ENCODE measurements at places on chromosomes 2 and 18.

DNA sequence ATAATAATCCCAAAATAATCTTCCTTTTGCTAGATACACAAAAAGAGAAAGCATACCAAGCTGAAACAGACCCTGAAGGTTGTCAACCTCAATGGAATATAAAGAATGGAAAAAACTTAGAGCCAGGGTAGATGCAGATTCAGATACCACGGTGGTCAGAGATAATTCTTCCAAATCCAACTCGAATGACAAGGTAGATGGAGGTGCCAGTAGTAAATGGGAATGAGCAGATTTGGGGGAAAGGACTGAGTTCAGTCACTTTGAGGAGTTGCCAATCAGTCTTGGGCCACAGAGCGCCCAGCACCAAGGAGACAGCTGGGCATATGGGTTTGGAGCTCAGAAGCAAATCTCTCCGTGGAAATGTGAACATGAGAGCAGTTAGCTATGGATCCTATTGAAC, 3.4 kb upstream of the CHMP1B start:
- DNase-seq, result no peak

DNA sequence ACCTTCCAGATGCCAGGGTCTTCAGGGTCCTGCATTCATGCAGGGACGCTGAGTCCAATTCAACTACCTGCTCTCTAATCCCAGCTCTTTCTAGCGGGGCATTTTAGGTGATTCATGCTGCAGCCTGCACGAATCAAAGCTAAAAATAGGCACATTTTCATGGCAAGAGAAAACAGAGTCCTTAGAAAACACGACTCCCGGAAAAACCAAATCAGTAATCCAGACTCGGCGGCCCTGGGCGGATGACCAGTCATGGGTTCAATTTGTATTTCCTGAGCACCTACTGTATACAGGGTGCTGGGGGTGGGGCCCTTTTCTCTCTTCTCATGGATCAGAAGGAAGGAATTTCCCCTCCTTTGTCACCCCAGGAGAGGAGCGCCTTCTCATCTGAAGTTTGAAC, 64.4 kb downstream of the LONRF2 start:
- DNase-seq, result no peak

GRCh38 chr2:21095178-21095577, 28.6 kb upstream of the TDRD15 start:
- DNase-seq, result no peak

GRCh38 chr2:119010336-119010735, 68.3 kb downstream of the MARCO start:
- no peak for DNase-seq

DNA sequence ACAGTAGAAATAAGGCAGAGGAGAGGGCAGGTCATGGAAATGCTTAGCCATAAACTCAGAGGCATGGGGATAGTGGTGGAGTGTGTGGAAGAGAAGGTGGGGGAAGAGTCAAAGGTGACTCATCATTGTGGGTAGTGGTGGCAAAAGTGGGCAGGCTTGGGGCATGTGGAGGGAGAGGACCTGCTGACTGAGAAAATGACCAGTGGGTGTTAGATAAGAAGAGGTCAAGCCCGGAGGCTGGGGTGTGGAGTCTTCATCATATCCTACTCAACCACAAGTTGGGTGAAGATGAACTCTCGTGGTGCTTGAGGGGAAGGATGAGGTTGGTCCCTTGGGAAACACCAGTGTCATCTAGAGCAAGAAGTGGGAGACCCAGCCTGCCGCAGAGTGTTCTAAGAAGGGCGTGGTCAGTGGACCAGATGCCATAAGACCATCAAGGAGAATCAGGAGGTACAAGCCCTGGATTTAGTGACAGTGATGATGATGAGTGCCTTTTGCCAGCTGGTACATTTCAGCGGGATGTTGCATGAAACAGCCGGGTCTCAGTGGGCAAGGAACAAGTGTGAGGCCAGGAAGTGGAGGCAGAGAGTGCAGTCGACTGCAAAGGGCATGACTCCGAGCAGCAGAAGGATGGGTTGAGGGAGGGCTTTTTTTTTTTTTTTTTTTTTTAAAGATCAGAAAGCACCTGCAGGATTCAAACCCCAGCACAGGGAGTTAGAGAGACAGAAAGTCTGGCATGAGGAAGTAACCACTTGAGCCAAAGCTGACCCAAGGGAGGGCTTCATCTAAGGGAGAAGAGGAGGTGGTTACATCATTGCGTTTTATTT, 122.6 kb upstream of the SPRED2 start:
- DNase-seq, result no peak

- no peak for DNase-seq
These were observed 89.0 kb downstream of the NBAS start for GRCh38 chr2:15472133-15472532.

GRCh38 chr2:101623031-101623521, 74.4 kb upstream of the MAP4K4 start:
- DNase-seq, result no peak

GRCh38 chr2:42084231-42084671, 36.4 kb downstream of the PKDCC start:
- DNase-seq, result peak; percentile 38

DNA sequence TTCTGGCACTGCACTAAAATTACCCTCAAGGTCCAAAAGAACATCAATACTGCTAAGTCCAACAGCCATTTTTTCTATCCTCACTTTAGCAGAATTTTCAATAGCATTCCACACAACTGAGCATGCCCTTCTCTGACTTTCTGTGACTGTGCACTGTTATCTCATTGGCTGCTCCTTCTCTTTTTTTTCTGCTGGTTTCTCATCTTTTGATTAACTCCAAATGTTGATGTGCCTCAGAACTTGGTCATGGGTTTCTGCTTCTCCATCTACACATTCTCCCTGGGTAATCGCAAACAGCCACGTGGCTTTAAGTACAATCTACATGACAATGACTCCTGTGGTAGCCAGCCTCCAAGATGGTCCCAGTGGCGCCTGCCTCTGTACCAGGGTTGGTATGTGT, 75.0 kb upstream of the CD226 start:
- no peak for DNase-seq

DNA sequence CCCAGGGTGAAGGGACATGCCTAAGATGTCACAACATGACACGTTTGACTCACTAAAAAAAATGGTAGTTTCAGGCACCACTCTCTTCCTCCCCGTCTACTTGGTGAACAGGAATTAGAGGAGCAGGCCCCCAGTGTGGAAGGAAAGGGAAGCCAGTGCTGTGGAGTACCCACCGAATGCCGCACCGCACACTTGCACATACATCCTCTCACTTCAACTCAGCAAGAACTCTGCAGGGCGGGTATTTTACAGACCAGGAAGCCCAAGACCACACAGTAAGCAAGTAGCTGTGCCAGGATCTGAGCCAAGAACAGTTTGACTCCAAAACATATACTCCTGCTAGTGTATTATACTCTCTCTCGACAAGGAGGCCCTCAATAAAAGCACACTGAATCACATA, 69.8 kb downstream of the BCL2 start:
- DNase-seq, result no peak

GRCh38 chr18:36382854-36383253, 85.3 kb downstream of the FHOD3 start:
- no peak for DNase-seq

GRCh38 chr2:85718885-85719492, 24.8 kb downstream of the GNLY start:
- no peak for DNase-seq

DNA sequence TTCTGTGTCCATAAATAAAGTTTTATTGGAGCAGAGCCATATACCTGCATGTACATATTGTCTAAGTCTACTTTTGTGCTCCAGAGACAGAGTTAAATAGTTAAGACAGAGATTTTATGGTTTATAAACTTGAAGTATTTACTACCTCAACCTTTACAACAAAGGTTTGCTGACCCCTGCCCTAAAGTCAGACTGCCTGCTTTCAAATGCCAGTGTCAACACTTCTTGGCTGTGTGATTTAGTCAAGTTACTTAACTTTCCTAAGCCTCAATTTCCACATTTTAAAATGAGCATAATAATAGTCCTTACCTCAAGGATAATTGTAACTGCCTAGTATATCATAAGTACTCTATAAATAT, 44.4 kb upstream of the ITPRID2 start:
- DNase-seq, result no peak

GRCh38 chr2:174335254-174335987, 667 bp downstream of the SP9 start:
- DNase-seq, result no peak

DNA sequence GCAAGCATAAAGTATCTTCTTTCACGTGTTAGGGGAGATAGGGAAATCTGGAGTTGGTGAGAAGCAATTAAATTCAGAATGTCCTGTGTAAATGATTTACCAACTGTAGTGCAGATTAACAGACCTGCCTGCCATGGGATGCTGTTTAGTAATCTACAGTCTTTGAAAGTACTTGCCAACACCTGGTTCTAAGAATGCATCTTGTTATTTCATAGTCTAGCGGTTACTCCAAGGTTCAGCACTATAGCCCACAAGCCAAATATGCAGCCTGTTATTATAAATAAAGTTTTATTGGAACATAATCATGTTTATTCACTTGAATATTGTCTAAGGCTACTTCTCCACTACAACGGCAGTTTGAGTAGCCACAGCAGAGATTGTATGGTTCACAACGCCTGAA, 100.8 kb downstream of the OSBPL6 start:
- DNase-seq, result no peak

GRCh38 chr2:216286616-216287231, 85.6 kb downstream of the MARCHF4 start:
- no peak for DNase-seq

- DNase-seq, result peak; percentile 19
These were observed 14.7 kb upstream of the ITGB6 start for GRCh38 chr2:160214461-160215445.

GRCh38 chr2:221372159-221372884, 199.8 kb downstream of the EPHA4 start:
- DNase-seq, result no peak

DNA sequence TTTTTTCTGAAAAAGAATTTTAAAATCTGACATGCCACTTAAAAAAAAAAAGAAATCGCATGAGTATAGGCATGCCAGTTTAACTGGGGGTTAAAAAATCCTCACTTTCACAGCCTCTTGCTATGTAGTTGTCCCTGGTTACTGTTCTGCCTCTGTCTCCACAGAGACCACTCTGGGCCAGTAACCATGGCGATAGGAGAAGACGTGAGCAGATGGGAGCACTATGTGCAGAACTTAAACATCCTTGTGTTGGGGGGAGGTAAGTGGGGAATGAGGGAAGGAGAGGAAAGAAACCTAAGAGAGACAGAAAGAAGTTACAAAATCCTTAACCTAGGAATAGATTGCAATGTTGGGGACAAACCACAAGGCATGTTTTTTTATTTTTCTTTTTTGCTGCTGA, 75.9 kb upstream of the CYRIA start:
- no peak for DNase-seq

DNA sequence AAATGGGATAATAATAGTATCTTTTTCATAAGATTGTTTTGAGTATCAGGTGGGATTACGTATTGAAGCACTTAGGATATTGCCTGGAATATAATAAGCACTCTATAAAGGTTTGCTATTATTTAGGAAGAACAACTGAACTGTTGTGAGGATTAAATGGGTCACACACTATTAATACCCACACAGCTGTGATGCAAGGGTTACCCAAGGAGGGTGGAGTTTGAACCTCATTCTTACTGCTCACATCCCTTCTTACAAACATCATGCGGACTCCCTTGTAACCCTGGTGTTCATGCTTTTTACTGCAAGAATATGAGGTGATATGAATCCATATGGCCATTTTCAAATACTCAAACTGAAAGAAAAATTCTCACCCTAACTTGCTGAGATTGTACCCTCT, 113.5 kb downstream of the KCTD1 start:
- DNase-seq, result no peak

DNA sequence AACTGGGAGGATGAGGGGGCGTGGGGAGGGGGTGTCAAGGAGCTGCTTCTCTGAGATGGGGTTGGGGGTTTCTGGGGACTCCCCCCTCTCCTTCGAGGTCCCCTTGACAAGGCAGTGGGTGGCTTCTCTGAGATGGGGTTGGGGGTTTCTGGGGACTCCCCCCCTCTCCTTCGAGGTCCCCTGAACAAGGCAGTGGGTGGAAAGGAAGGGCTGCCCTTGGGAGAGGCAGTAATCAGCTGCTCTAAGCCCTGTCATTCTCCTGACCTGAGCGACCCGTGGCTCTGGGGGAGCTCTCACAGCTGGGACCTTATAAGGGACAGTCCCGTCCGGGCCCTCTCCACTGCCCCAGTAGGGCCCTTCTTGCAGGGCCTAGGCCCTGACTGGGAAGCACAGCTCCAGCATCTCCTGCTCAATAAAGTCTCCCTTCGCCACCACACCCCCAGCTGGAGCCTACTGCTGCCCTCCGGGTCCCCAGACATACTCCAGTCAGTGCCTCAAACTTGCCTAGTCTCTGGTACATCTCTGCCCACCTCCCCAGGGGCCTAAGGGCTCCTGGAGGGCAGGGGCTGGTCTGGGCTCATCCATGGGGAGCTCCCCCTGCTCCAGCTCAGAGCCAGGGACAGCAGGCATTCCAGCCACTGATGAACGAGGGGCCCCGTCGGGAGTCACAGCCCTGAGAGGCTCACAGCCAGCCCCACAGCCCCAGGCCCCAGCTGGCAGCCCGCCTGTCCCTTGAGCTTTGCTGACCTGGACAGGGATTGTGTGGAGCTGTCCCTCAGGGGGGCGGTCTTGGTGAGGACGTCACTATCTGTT, 2.8 kb downstream of the GAREM2 start:
- no peak for DNase-seq

DNA sequence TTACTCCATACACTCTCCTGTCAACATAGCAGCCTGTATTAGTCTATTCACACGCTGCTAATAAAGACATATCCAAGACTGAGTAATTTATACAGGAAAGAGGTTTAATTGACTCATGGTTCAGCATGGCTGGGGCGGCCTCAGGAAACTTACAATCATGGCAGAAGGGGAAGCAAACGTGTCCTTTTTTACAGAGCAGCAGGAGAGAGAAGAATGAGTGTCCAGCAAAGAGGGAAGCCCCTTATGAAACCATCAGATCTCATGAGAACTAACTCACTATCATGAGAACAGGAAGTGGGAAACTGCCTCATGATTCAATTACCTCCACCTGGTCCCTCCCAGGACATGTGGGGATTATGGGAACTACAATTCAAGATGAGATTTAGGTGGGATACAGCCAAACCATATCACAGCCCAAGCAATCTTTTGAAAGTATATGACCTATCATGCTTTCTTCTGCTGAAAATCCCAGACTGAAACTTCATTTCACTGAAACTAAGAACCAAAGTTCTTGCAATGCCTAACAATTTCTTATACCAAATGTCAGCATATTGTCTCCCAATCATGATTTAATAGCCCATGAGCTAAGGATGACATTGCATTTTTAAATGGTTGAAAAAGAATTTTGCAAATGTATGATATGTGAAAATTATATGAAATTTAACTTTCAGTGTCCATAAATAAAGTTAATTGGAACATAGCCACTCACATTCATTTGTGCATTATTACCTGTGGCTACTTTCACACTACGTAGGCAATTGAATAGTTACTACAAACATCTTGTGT, 686.8 kb upstream of the ZEB2 start:
- no peak for DNase-seq

DNA sequence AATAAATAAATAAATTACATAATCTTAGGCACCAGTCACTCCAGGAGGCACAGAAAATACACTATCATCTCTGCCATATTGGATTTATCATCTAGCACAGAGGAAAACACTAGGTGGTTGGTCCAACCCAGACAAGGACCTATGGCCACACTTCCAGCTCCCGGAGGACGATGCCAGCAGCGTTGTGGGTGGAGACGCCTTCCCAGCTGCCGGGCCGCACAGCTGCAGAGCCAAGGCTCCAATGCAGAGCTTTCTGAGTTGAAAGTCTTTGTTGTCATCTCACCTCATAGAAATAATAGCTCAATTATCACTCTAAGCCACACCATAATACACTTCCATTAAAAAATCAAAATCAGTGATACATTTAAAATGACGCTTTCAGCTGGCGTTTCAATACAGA, 457.1 kb upstream of the SALL3 start:
- DNase-seq, result no peak
